ENCODE measurements at places on chromosomes 2 and 18. TPM values are rescaled to one million over a fixed set of nuclear protein-coding genes. Genes with fewer than 3 reads are reported as not detected.

The EVX2 gene
- not detected for total RNA-seq

The DSG4 gene
- total RNA-seq = not detected

The SIX2 gene
- total RNA-seq = under 0.01 TPM

The G6PC2 gene
- not detected for total RNA-seq

The CRYGB gene
- not detected for total RNA-seq

The FBXO48 gene
- 0.48 TPM for total RNA-seq

The PLEKHB2 gene
- total RNA-seq = 95.1 TPM

The HAAO gene
- total RNA-seq = not detected

The ZBTB7C gene
- not detected for total RNA-seq

The KIF1A gene
- total RNA-seq = not detected

The RIF1 gene
- total RNA-seq = 40.5 TPM

The FBXO15 gene
- not detected for total RNA-seq

The RPRD1A gene
- 47.4 TPM for total RNA-seq

The PRSS56 gene
- total RNA-seq = not detected

The CRYGD gene
- total RNA-seq = not detected

The CNGA3 gene
- total RNA-seq = not detected

The KATNAL2 gene
- 0.98 TPM for total RNA-seq

The FOXD4L1 gene
- total RNA-seq = not detected

The IL1R2 gene
- not detected for total RNA-seq

The XIRP2 gene
- total RNA-seq = 0.33 TPM

The ESPNL gene
- total RNA-seq = not detected

The DHX57 gene
- total RNA-seq = 20.9 TPM

The TCF23 gene
- not detected for total RNA-seq

The KRTCAP3 gene
- total RNA-seq = not detected

The C1GALT1C1L gene
- total RNA-seq = 0.33 TPM

The LBX2 gene
- 3.8 TPM for total RNA-seq

The CCDC85A gene
- total RNA-seq = 6.2 TPM

The ZEB2 gene
- total RNA-seq = 16.7 TPM

The MOGAT1 gene
- total RNA-seq = not detected

The DYNAP gene
- not detected for total RNA-seq

The PASK gene
- total RNA-seq = 5.3 TPM

The WNT10A gene
- total RNA-seq = not detected

The ASAP2 gene
- 72.8 TPM for total RNA-seq

The TMEM87B gene
- total RNA-seq = 39.5 TPM

The DSG3 gene
- not detected for total RNA-seq

The C2orf42 gene
- 18.6 TPM for total RNA-seq

Measured in vein endothelial cell (primary cell).